Stimulated activated CD4-positive, alpha-beta T cell treated with anti-CD3 and anti-CD28 coated beads, TNF-alpha, amount 100 ng/mL, for 24 hours (primary cell): ENCODE measurements at places on chromosomes 5 and 9.
A peak's percentile ranks its signal among the peaks of the same experiment; 100 is the strongest.

GRCh38 chr9:70479880-70480291 lies 65.4 kb upstream of the KLF9 start:
- no peak for DNase-seq

DNA sequence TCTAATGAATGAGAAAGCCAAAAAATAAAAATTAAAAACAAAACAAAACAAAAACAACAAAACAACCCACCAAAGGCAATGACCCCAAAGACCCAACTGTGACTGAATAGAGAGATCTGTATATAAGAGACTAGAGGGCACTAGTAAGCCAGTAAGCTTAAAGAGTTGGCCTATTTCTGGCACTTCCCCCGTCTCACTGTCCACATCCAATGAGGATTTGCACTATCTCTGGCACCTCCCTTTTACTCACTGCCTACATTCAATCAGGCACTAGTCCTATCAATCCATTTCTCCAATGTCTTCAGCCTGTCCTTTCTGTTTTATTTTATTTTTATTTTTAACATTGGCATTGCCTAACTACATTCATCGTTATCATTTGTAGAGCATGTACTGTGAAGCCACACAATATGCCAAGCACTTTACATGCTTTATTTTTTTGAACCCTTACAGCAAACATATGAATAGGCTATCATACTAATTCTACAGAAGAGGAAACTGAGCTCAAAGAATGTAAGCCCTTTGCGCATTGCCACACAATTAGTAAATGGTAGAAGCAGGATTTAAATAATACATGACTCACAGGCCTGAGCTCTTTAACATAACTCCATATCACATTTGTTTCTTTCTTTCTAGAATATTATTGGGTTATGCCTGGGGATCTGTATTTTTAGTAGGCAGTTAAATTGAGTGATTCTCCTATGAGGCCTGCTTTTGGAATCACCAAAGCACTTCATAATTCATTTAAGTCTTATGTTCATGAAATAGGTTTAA lies 70.0 kb downstream of the C6 start:
- no peak for DNase-seq

GRCh38 chr5:82785882-82786509 lies 291.2 kb downstream of the TMEM167A start:
- DNase-seq = no peak

DNA sequence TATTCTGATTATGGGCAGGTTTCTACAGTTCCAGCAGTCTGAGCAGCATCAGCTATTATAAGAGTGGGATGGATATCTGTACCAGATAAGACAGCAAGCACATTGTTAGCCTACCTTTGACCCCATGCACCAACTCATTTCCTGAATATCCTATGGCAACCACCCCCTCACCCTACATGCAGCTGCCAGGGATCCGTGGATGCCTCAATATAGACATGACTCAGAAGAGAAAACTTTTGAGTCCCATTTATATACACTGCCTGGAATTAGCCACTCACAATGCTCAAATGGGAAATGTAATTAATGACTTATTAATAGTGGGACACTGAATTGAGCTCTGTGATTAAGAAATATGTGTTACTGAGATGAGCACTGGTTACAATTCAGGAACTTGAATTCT lies 124.4 kb downstream of the SSBP2 start:
- DNase-seq = no peak

DNA sequence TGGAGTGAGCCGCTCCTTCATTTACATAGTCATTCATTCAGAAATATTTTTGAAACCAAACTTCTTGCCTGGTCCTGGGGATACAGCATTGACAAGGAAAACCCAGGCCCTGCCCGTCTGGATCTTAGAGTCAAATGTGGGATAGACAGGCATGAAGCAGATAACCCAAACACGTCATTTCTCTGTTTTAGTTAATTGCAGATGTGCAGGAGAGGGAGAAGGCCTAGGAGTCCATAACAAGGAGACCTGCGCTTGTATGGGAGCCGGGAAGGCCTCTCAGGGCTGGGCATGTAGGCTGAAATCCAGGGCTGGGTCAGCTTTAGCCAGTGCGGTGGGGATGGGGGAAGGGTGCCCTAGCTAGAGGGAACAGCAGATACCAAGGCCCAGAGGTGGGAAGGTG lies 43.3 kb downstream of the PRRX2 start:
- DNase-seq = no peak

DNA sequence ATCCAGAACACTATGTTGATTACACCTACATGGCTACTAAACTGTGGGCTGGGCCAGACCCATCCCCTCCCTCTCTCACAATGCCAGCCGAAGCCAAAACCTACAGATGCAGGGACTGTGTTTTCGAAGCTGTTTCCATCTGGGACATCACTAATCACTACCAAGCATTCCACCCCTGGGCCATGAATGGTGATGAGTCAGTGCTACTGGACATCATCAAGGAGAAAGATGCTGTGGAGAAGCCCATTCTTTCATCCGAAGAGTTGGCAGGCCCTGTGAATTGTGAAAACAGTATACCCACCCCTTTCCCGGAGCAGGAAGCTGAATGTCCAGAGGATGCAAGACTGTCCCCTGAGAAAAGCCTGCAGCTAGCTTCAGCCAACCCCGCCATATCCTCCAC lies 65.0 kb downstream of the ZNF462 start:
- DNase-seq = no peak

DNA sequence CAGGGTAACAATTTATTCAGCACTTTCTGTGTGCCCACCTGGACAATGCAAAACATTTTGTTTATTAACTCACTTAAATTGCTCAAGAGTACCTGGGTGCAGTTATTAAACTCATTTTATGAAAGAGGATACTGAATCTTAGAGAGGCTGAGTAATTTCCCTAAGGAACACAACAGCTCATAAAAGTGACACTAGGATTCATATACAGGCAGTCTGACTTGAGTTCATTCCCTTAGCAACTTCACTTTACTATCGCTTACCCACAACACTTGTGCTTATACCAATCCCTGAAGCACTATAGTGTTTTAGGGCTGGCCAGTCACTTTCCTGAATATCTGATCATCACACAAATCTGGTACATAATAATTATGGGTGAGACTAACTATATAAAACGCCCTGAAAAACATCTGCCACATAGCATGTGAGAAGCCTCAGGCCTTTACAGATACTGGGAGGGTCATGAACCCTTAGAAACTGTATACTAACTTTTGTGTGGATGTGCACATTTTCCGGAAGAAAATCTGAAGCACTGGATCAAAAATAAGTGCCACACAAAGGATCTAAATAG lies 11.3 kb downstream of the TRPM6 start:
- DNase-seq = no peak

GRCh38 chr5:55998966-55999365 lies 4.2 kb upstream of the IL6ST start:
- no peak for DNase-seq

- DNase-seq = no peak
These were observed 23.2 kb upstream of the PTGS1 start for GRCh38 chr9:122347348-122348287.

DNA sequence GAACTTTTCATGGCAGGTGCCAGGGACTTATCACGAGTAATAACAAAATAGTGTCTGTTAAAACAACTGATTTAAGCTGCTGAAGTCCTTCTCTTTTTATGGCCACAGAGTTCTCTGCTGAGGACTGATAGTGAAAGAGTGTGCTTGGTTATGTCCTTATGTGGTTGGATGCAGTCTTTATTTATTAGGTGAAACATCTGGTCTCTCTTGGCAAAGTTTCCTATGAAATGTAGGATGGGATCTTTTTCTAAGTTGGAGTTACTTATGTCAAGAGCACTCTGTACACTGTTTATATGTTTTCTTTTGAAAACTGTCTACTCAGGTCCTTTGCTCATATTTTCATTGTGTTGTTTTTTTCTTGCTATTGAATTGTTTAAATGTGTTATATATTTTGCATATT lies 1816.1 kb upstream of the C9orf72 start:
- no peak for DNase-seq

DNA sequence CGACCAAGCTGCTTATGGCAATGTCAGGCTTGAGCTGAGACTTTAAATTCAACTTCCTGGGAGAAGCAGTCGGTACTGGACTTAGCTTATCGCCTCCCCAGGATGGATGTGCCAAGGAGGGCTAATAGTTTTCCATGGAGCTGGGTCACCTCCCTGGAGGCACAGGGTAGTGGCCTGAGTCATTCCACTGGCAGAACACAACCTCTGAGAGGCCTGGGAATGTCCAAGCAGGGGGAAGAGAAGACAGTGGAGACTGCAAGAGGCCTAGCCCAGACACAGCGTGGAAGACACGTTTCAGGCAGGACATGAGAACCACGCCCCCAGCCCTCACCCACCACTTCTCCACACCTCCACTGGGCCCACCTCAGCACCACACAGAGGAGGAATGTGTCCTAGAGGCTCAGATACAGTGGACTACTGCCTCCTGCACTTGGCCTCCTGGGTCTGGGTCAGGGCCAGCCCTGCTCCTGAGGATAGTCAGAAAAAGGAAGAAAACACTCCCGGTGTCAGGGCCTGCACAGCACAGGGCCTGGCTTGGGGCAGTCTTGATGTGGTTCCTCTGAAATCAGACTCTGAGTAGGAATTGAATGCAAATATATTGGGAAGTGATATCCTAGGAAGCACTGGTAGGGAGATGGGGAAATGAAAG lies 171.8 kb downstream of the FSTL4 start:
- no peak for DNase-seq

DNA sequence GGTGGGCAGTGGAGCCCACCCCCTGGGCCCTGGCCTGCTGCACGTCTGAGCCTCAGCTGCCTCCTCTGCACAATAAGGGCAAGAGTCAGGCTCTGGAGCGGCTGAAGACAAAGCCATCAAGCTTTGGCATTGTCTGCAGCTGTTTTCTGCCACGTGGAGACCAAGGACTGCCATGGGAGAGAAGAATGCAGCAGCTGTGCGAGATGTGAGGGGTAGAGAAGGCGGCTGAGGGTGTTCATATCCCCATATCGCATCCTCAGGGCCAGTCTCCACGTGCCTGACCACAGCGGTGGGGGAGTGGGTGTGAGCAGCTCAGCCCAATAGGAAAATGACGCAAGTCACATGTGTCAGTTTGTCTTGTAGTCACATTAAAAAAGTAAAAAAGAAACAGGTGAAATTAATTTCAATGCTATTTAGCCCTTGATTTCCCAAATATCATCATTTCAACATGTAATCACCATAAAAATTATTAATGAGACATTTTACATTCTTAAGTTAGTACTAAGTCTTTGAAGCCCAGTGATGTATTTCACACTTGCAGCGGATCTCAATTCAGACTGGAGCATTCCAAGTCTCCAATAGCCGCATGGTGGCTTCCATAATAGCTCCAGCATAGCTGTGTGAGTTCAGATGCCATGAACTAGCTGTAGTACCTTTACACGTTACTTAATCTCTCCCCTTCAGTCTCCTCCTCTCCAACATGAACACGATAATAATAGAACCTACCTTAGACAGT lies 6.6 kb downstream of the C1QTNF2 start:
- DNase-seq = no peak

DNA sequence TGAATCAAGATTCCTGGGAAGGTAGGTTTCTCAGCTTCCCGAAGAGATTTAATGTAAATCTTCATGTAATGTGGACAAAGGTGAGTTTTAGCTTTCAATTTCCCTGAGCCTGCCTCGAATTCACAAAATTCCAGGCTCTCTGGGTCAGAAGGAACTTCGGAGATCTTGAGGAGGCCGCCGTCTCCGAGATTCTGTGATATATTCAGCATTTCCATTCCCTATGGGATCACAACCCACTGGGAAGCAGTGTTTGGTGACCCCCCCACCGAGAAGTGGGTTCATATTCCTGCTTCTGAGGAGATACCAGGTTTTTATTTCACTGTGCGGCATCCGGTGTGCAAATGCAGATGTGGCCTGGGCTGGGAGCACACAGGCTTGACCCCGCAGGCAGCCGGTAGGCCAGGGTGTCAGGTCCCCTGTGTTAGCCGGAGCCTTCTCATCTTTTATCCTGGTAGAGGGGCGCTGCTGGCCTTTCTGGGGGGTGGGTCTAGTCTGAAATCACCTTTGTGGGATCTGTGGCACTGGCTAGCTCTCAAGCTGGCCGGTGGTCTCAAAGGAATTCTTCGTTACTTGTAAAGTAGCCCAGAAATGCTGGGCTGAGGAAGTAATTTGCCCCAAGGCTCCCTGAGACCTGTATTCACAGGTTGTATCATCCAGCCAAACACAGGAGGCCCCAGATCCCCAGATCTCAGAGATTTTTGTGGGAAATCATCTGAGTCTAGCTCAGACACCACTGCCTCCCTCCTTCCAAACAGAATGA lies 1.4 kb downstream of the PLEKHG4B start:
- DNase-seq = no peak

GRCh38 chr9:38309324-38310195 lies 82.9 kb upstream of the ALDH1B1 start:
- DNase-seq = no peak

GRCh38 chr9:26058111-26058895 lies 380.1 kb upstream of the TUSC1 start:
- DNase-seq = no peak

DNA sequence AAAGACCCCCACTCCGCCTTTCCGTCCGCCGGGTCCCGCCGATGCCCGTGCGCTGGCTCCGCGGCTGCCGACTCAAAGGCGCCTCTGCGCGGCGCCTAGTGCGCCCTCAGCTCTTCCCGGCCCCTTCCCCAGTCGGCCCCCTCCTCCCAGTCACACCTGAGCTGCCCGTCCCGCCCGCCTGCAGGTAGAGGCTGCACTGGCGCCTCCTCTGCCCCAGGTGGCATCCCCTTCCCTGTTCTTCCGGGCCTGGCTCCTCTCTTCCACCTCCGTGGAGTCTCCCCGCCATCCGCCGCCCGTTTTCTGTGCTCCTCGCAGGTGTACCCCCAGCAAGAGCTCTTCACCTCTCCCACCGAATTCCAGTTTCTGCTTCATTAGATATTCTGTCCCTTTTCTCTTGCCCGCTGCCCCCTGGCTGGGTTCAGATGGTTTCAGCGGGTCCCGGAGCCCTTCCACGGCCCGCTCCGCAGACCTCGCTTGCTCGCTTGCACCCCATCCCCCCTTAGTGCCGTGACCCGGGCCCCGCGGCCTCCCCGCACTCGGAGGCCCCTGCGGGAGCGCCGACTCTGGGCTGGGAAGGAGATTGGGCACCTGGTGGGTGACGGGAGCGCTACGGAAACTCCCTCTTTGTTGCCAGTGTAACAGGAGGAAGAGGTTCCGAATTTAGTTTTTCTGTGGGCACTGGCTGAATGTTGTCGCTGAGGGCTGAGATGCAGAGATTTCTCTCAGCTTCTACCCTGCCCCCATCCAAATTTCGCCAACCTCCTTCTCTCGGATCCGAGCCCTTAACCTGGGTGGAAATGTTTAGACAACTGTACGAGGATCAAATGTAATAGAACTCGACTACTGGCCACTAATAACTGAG lies 809 bp downstream of the SLC44A1 start:
- DNase-seq = peak; percentile 3

- no peak for DNase-seq
These were observed 234.9 kb upstream of the TARS1 start for GRCh38 chr5:33205727-33206410.
